Purkinje cell (primary cell): ENCODE measurements at places on chromosomes 1 and 21. TPM values are rescaled to one million over a fixed set of nuclear protein-coding genes. Genes with fewer than 3 reads are reported as not detected.

The XPR1 gene
- 7.6 and 7.8 TPM in 2 replicates for polyA plus RNA-seq

The GLMN gene
- polyA plus RNA-seq = 39.3 and 47.1 TPM in 2 replicates

The CCDC27 gene
- polyA plus RNA-seq = not detected in 2 replicates

The CHRM3 gene
- 9.5 TPM in 1 of 2 replicates, not detected in the other for polyA plus RNA-seq
